ENCODE measurements at places on chromosomes 6 and 20.
A peak's percentile ranks its signal among the peaks of the same experiment; 100 is the strongest.

DNA sequence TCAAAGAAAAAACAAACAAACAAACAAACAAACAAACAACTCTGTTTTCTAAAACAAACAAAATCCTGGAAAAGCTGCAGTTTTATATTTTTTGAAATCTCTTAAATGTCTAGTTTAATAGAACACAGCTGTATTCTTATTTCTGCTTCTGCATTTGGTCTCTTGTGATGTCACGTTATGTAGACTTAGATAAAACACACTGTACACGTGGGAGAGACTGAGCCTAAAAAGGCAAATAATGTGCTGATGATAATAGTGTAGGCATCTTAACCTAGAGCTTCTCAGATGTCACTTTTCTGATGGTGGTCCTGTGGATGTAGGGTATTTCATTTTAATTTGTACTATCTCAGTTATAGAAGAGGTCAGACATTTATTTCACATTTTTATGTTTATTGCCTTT is 261.7 kb downstream of the UTRN start:
- no peak for DNase-seq

GRCh38 chr20:1415667-1416468 is 23.0 kb upstream of the FKBP1A start:
- no peak for DNase-seq

- DNase-seq: no peak
Measured at GRCh38 chr6:75896526-75896925, 147.5 kb downstream of the MYO6 start.

DNA sequence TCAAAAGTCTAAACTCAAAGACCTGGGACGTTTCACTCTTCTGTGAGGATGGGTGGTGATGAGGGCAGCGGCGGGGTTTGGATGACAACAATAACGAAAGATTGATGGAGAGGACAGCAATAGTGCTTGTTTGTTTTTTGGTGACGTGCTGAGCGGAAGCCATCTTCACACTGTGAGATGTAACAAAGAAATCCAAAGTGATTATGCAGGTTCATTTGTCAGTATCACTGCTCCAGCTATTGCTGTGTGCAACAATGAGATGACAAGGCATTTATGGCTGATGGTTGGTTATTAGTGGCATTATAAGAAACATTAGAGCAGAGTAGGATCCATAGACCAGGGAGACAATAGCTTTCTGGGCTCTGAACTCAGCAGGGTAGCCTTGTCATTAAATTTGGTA is 306.7 kb downstream of the RNF144B start:
- no peak for DNase-seq

GRCh38 chr20:62011403-62011790 is 54.3 kb downstream of the TAF4 start:
- DNase-seq: no peak

DNA sequence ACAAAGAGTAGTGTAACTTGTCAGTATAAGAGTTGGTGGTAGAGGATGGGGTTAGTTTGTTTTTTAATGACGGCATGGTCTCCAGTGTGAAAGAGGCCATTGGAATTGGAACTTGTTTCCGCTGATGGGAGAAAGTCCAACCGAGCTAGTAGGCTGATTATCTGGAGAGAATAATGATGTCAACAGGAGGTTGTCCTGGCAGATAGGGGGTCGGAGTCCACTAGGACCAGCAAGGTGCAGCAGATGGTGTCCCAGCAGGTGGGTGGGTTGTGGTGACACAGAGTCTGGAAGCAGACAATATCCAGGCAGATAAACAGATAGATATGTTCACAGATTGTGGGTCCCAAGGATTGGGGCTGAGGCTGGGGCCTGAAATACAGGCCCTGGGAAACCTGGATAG is 35.1 kb downstream of the PKIB start:
- DNase-seq: no peak

GRCh38 chr6:151974061-151974617 is 166.7 kb downstream of the ESR1 start:
- DNase-seq: no peak

GRCh38 chr6:90874931-90875330 is 288.1 kb upstream of the MAP3K7 start:
- no peak for DNase-seq

DNA sequence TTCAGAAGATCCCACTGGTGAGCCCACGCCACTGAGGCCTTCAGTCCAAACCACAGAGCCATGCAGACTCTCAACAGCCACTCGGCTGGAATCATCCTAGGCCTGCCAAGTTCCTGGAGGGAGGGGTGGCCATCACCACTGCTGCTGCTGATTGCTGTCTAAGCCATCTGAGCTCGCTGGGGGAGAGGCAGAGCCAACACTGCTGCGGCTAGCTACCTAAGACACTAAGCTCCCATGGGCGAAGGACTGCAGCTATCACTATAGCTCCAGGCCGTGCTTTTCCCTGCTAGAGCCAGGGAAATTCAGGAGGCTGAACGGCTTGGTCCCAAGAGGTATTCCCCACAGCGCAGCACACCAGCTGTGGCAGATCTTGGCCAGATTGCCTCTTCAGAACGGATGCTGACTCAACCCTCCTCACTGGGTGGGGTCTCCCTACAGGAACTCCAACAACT is 73.6 kb downstream of the TBC1D32 start:
- no peak for DNase-seq

DNA sequence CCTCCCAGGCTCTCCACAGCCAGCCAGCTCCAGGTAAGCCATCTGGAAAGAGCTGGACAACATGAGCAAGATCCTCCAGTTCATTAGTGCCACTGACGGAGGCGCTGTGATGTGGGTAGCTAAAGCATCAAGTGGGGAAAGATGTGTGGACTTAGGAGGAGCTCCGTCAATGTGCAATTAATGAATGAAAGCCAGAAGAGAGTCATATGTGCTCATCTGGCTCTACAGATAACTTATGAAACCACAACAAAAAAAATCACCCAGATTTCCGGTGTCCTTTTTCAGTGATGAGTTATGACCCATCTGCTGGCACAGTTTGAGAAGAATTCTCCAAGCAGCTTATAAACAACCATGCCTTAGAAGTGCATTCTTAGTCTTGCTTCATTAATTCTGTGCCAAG is 311.7 kb upstream of the PLCB4 start:
- DNase-seq: no peak

DNA sequence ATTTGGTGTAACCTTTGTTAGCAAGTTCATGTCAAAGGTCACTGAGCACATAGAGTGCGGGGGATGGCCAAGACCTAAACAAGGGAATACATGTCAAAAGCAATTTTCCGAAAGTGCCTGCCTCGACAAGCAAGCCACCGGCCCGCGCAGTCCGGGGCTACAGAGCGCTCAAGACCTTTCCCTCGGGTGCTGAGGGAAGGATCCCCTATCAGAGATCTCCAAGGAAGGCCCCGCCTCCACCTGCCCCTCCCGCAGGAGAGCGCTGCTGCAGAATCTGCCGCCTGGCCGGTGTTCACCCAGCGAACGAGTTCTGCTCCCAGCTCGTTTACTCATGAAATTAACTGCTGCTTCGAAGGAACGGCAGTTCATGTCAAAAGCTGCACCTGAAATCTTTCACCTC is 252.7 kb downstream of the BMP7 start:
- DNase-seq: no peak

- peak; percentile 65 for DNase-seq
Measured at GRCh38 chr20:59495894-59496510, 108.3 kb upstream of the PHACTR3 start.

- no peak for DNase-seq
Measured at GRCh38 chr6:25407431-25407830, 128.3 kb downstream of the CARMIL1 start.

GRCh38 chr6:37675606-37676005 is 22.1 kb downstream of the MDGA1 start:
- no peak for DNase-seq

- DNase-seq: no peak
Measured at GRCh38 chr6:92648364-92649086, 770.8 kb downstream of the EPHA7 start.

DNA sequence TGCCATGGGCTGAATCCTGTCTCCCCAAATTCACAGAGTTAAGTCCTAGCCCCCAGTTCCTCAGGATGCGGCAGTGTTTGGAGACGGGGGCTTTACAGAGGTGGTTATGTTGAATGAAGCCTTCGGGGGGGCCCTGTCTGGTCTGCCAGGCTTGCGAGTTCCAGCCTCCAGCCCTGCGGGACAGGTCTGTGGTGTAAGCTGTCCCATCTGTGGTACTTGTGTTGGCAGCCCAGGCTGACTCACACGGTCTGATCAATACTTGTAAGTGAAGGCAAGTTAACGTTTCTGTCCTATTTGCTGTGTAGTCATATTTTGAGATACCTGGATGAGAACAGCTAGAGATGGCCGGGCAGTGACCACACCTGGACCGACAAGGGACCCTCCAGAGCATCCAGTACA is 51.8 kb upstream of the GPR31 start:
- no peak for DNase-seq

DNA sequence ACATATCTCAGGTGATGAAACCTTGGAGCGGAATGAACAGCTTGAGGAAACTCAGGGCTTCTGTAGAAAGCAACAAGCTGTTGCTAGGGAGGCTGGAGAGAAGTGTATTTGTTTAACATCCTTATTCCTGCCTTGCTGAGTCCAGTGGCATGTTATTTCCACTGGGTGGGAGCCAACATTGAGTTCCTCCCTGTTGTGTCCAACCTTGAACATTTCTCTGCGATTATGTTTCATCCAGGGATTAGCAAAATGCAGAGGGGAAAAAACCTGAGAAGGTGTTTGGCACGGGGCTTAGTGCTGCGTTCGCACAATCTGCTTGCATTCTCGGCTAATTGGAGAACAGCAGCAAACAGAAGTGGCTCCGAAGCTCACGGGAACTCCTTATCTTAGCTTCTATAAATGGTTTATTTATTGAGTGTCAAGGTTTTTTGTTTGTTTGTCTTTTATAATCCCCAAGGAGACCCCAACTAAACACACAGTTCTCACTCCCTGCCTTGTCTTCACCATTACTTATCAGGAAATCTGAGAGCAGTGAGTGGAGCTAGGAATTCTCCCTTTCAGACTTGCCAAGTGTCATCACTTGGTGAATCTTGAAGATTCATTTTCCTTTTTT is 412.8 kb downstream of the CDC5L start:
- DNase-seq: no peak

DNA sequence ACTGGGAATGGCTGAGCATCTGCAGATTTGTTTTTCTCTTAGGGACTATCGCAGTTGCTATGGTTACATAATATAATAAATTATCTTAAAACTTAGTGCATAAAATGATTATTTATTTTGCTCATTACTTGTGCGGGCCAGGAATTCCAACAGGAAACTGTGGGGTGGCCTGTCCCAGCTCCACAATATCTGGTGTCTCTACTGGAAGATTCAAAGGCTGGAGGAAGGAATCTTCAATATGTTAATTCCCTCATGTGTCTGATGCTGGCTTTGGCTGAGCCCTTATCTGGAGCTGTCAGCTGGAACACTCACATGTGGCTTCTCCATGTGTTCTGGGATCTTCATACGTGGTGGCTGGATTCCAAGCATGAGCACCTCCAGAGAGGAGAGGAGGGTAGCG is 23.9 kb upstream of the B3GAT2 start:
- no peak for DNase-seq

DNA sequence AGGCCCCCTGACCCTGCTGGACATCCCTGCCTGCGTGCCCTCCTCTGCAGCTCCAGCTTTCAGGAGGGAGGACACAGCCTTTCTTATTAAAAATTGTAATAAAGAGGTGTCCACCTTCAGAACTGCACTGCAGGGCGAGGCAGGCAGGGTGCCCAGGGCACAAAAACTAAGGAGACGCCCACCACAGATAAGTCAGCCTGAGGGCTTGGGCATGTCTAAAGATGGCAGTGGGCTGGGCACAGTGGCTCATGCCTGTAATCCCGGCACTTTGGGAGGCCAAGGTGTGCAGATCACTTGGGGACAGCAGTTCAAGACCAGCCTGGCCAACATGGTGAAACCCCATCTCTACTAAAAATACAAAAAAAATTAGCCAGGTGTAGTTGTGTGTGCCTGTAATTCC is 7.0 kb upstream of the C20orf144 start:
- no peak for DNase-seq

GRCh38 chr6:56009636-56010035 is 134.2 kb upstream of the BMP5 start:
- DNase-seq: no peak

GRCh38 chr6:157047328-157047727 is 270.1 kb downstream of the ARID1B start:
- no peak for DNase-seq

DNA sequence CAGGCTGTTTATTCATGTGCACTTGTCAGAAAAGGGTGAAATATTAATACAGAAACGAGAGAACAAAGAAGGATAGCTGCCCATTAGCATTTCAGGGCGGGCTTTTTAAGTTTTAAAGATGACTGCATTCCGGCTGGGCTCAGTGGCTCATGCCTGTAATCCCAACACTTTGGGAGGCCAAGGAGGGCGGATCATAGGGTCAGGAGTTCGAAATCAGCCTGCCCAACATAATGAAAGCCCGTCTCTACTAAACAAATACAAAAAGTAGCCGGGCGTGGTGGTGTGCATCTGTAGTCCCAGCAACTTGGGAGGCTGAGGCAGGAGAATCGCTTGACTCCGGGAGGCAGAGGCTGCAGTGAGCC is 130.5 kb downstream of the HFE start:
- no peak for DNase-seq

DNA sequence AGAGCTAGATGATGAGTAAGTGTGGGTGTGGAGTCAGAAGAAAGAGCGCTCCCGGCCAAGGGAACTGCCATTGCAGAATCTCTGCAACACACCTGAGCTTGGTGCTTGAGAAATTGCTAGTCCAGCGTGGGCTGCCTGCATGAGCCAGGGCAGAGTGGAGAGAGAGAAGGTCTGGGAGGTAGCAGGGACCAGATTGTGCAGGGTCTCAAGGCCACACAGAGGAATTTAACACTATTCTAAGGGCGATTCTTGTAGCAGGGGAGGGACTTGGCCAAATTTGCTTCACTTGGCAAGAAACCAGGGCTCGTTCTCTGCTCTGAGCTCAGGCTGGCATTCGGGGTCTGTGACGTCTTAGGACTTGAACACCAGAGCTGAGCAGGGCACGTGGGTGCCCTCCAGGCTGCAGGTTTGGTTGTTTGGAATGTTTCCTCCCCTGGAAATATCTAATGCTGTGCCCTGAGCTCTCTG is 53.5 kb downstream of the BCAS4 start:
- DNase-seq: no peak

DNA sequence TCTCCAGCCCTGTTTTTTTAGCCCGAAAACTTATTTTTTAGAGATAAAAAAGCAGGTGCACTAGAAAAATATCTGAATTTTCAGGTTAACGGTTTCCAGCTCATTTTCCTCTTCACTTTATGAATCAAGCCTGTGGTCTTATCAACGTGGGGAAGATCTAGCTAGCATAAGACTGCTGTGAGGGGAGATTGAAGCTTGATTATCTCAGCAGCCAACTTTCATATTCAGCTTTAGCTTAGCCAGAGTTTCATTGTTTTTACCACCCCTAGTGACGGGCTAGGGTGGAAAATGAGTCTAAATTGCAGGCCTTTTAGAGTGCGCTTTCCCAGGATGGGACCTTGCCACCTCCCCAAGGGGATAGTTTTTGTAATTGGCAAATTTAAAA is 11.9 kb upstream of the RBM38 start:
- DNase-seq: no peak

Data from GM12892 (cell line).